GM23338 (cell line): ENCODE measurements at places on chromosomes 2 and 18. TPM values are rescaled to one million over a fixed set of nuclear protein-coding genes. Genes with fewer than 3 reads are reported as not detected.
A peak's percentile ranks its signal among the peaks of the same experiment; 100 is the strongest.

The ZC3H15 gene
- total RNA-seq = 75.0 and 75.6 TPM in 2 replicates

DNA sequence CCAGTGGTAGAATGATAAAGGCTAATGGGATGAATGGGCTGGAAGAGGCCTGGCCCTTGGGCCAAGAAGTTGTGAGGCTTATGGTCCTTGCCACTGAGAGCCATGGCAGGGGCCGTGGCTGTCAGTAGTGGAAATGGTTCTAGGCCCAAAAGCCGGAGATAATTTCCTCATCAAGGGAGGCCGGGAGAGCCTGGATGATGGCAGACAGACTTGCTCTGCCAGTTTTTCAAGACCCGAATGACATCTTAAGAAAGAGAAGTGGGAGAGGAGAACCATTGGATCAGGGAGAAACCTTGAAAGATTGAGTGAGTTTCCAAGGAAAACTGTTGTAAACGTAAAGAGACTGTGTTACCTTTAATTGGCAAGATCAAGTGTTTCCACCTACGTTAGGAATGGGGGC is 46.3 kb upstream of the VPS54 start:
- no peak for DNase-seq

DNA sequence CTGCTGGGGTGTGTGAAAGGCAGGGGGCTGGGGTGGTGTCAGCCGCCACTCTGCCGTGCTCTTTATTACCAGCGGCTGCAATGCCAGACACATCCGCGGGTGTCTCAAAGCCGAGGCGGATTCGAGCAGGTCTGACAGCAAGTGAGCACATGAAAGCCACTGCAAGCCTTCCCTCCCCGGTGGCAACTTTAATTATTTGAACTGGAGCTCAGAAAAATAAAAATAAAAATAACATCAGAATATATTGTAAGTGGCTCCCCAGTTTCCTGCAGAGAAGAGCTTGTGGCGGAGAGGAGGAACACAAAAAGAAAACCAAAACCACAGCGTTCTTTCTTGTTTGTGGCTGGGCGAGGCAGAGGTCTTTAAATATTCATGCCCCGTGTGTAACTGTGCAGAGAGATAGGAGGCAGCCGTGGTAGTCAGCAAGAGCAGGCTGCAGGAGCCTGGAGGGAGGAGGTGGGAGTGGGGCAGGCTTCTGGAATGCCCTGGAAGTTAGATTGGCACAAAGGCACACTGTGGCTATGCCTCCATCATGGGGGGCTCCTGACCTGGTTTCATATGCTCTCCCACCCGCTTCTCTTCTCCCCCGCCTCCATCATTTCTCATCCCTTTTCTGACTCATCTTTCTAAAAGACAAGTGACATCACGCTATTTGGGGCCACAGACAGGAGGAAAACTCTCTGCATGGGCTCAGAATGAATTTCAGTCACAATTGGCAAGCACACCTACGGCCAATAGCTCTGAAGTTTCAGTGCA is 199.8 kb downstream of the CLIP4 start:
- peak; percentile 15 for DNase-seq

The ENOSF1 gene
- 20.5 and 36.4 TPM in 2 replicates for total RNA-seq

The PCBP1 gene
- 212 and 254 TPM in 2 replicates for total RNA-seq

- peak; percentile 62 for DNase-seq
These were observed 796 bp upstream of the DYSF start for GRCh38 chr2:71452565-71452964.

GRCh38 chr2:28175028-28175427 is 217.6 kb upstream of the FOSL2 start:
- peak; percentile 29 for DNase-seq

The FAM237A gene
- total RNA-seq = not detected in 2 replicates
